Right ventricle myocardium superior (tissue), 1 donor: ENCODE measurements at places on chromosomes 4 and X. TPM values are rescaled to one million over a fixed set of nuclear protein-coding genes. Genes with fewer than 3 reads are reported as not detected.

ANXA5 gene
- total RNA-seq, result 105 TPM

BMP3 gene
- total RNA-seq, result not detected

LEF1 gene
- 0.51 TPM for total RNA-seq

DRD5 gene
- not detected for total RNA-seq

XK gene
- 9.0 TPM for total RNA-seq

HDX gene
- total RNA-seq, result 1.2 TPM

S100P gene
- total RNA-seq, result not detected

ENPP6 gene
- total RNA-seq, result not detected

HELT gene
- total RNA-seq, result not detected

SHROOM4 gene
- total RNA-seq, result 9.4 TPM

ARHGEF9 gene
- total RNA-seq, result 34.7 TPM

FGF5 gene
- 0.91 TPM for total RNA-seq

DGAT2L6 gene
- total RNA-seq, result not detected

TMSB15A gene
- total RNA-seq, result not detected

CT83 gene
- not detected for total RNA-seq

UGT2B17 gene
- not detected for total RNA-seq

DNA sequence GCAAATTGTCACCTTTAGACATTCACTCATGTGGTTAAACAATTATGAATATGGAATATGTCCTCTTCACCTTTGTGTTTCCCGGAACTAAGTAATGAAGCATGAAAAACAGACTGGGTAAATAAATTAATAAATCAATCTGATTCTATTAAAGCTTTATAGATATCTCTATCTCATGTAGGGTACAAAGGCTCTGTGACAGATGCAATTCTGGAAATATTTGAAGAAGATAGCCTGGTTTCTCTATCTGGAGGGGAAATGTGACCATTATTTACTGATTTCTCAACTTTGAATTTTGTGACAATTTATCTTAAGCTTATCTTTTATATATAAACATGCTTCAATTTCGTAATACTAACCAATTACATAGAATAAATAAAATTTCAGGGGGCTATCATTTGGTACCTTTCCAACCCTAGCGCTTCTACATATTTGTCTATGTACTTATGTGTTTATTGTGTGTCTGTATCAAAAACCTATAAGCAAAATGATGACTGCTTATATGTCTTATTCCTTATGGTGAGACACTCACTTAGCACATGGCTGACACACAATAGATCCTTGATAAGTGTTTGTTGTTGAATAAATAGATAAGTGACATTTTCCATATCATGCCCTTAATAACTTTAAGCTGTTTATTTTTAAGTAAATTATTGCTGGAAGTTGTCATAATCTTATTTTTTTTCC lies 9.9 kb downstream of the CTSO start:
- DNase-seq, result no peak

DNA sequence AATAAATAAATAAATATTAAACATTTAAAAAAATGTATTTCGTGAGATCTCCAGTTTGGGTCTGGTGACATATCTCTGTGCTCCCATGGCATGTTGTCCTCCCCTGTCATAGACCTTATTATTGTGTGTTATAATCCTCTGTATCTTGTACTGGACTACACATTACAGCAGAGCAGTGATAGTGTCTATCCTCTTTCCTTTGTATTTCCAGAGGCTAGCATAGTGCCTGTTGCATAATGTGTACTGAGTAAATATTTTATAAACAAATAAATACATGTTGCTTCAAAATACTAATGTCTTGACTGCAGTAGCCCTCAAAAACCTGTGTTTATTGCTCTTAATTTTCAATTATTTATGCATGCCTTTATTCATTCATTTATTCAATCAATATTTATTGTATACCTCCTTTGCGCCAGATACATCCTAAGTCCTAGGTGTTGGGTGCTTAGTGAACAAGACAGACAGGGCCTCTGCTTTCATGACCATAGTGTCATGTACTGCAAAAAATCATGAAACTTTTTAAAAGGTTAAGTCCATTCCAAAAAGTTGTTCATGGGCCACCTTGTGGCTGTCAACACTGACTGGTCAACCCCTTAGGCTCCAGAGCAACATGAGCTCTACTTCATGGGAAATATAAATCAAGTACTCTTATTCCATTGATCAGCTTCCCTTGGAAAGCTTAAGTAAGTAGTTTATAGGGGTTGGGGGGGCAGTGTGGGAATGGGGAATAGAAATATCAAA lies 303.9 kb downstream of the IQCM start:
- no peak for DNase-seq

DNA sequence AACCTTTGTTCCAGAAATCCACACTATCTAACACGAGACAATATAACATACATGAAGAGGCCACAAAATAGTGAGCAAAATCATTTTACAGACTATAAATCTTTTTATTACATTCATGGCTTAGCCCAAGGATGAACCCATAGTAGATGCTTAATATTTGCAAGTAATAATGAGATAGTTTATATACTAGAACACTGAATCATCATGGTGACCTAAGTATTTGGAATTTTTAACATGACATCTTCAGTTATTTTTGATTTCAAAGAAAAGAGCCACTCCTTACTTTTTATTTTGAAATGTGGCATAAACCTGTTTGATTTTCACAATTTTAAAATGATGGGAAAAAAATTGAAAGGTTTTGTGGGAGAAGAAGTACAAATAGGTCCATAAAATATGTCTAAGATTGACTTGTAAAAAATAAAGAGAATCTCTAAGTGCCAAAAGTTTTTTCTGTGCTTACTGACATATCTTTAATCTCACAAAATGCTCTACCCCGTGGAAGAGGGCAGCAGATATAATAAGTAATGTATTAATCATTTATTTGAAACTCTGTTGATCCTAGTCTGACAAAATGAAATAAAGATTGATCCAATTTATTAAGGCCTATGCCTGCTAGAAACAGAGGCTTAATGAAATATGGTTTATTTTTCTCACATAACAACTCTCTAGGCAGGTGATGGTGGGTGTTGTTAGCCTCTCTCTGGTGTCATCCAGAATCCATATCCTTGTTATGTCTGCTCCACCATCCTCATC lies 224.5 kb upstream of the CENPE start:
- no peak for DNase-seq

DNA sequence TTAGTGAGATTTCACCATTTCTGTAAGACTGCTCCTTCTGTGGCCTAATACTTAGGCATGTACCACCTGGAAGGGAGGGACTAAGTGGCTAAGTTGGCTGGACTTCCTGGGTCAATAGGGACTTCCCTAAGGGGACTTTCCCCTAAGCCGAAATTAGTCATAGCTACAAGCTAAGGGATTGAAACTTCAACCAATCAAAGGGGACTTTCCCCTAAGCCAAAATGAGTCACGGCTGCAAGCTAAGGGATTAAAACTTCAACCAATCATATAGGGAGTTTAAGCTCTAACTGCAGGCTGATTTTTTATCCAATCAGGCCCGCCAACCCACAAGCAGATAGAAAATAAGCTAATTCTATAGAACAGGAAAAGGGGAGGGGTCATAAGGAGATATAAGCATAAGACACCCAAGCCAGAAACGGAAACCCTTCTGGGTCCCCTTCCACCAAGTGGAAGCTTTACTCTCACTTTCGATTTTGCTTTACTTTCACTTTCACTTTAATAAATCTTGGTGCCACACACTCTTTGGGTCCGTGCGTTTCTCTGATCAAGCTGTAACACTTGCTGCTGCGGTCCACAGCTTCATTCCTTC lies 382.8 kb downstream of the KLHL4 start:
- no peak for DNase-seq

GRCh38 chrX:140944710-140945109 lies 57.7 kb upstream of the SPANXB1 start:
- no peak for DNase-seq

DNA sequence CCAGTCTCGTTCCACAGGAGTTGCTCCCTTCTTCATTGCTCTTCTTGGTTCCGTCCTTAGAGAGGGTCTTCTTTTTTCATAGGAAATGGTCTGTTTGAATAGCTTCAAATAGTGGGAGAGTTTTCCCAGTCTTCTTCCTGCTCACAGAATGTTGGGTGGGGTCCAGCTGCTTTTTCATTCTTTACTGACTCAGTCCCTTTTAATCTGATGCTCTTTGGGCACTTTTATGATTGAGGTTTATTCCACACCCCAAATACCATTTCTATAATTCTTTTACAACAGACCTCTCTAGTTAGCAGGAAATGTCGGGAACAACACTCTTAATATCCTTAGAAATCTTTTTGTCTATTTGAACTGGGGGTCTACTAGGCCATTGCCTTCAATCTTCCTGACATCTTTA lies 239.5 kb downstream of the PRDM5 start:
- DNase-seq, result no peak

- DNase-seq, result no peak
Measured at GRCh38 chr4:75686346-75686745, 13.1 kb upstream of the G3BP2 start.

- no peak for DNase-seq
Measured at GRCh38 chr4:80249144-80249543, 17.3 kb upstream of the FGF5 start.

DNA sequence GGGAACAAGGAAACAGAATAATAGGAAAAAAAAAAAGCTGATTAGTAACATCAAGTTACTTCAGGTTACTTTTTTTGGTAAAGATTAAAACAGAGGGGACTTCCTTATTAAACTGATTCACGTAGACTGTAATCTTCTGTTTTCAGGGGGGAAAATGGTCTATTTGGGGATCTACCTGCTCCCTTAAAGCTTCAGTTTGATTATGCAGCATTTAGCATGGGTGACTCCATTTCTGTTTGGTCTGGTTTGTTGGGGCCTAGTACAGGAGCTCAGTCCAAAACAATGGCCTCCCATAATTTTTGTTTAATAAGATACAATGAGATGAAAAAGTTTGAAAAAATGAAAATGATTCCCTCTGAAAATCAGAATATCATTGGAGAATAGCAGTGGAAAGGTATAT lies 34.6 kb downstream of the TEC start:
- DNase-seq, result no peak

GRCh38 chrX:117936118-117936517 lies 180.5 kb downstream of the KLHL13 start:
- no peak for DNase-seq

DNA sequence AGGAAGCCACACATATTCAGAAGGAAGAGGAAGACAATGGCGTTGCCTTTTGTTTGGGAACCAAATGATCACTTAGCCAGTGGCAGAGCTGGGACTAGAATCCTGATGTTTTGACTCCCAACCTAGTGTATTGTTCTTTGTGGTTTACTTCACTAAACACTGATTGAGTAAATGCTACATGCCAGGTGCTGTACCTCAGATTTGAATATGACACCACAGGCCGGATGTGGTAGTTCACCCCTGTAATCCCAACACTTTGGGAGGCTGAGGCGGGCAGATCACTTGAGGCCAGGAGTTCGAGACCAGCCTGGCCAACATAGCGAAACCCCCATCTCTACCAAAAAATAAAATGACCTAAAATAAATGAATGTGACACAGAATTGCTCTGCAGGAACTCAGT lies 8.4 kb downstream of the NDUFA1 start:
- no peak for DNase-seq

GRCh38 chr4:183022617-183023016 lies 76.4 kb upstream of the WWC2 start:
- no peak for DNase-seq

DNA sequence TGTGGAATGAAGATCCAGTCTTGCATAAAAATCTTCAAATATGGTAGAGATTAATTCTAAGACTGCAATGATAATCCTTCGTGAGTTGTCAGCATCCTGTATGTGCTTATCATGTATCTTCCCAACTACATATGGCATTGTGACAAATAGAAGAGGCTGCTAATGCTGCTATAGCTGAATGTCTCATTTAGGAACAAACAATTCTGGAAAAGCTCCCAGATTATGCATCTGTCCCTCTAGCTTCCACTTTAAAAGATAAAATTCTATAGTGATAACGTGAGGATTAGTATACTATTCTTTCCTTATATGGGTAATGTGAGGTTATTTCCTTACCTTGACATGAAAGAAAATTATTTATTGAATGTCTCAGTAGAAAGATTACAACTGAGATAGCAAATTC lies 930.9 kb downstream of the DMD start:
- DNase-seq, result no peak

GRCh38 chrX:24550166-24550565 lies 85.1 kb downstream of the PDK3 start:
- DNase-seq, result no peak

DNA sequence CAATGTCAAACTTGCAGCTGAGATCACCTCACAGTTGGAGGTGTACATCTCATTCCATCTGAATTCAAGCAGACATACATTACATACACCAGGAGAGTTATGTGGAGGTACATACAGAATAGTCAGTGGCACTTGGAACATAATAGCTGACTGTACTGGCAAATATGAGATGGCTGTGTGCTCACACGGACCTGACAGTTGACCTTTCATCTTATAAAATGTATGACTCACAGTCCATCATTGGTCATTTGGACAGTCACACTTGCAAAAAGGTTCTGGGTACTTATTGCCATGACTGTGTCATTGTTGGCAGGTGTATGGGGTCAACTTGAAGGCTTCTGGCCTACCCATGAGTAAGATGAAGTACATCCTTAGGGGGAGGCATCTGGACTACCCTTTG lies 88.6 kb upstream of the WDR1 start:
- DNase-seq, result no peak

DNA sequence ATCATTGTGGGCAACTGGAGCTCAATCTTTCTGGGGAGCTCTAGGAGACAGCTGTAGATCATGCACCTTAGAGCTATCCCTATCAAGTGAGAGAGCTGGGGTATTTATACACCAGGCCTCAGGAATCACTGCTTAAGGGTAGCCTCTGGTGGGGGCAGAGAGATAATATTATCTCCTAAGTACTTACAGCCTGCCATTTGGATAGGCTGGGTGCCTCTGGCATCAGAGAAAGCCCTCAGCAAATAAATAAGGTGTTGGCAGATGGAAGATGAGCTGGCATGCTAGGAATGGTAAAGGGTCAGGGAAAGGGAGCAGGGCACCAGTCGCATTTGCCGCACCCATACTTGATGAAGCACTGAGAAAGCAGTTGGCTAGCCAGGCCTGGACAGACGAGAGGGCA lies 75.9 kb downstream of the HCCS start:
- no peak for DNase-seq

GRCh38 chr4:137967480-137968190 lies 274.5 kb downstream of the SLC7A11 start:
- no peak for DNase-seq

DNA sequence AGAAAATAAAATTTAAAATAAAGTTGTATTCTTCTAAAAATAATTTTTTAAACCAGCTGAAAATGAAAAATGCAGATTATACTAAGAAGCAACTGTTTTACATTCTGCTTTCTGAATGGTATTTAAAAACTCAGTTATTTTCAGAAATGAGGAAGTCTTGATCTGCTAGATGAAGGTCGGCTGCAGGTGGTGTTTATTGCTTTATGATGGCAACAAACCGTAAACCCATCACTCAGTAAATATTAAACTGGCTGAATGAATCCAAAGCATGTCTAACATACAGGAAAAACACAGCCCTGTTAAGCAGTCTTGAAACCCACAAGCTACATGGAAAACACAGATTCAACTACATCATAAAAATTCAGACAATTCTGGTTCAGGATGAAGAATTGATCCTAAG lies 29.3 kb downstream of the DYNLT3 start:
- no peak for DNase-seq

DNA sequence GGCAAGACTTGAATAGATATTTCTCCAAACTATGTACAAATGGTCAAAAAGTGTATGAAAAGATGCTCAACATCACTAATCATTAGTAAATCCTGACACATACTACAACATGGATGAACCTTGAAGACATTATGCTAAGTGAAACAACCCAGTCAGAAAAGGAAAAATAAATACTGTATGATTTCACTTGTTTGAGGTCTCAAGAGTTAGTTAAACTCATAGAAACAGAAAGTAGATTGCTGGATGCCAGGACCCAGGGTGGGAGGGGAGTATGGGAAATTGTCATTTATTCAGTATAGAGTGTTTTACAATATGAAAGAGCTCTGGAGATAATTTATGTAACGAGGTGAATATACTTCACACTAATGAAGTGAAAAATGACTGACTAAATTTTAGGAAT lies 32.4 kb downstream of the PRMT9 start:
- DNase-seq, result no peak
